ENCODE measurements at places on chromosomes 3 and 15.

GRCh38 chr3:178223876-178224275, 312.4 kb upstream of the KCNMB2 start:
- no peaks in the 10 kb centered on the region for H3K36me3 ChIP-seq
- H3K27ac ChIP-seq, result no peak overlapping the region
- H3K27me3 ChIP-seq, result peaks cover 36% of the 10 kb centered on the region

DNA sequence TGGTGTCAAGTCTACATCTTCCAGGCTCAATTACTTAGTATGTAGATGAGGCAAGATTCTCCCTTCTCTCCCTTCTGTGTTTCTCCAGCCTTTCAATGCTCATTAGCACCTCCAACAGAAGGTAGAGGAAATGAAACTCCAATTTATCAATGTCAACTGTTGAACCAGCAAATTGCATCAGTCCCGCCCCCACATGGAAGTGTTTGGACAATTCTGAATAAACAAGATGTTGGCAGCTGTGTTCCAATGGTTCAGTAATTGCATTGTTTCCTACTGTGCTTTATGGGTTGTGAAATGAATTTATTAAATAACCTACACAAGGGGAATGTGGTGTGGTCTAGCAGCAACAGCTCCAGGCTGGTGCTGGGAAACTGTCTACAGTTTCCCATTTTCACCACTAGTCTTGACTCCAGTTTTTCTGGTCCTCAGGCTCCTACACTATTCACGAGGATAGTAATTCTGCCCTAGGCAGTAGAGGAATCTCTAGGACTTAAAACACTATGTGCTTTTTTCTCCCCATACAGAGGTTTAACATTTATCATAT, 91.9 kb downstream of the MB21D2 start:
- H3K27ac ChIP-seq, result no peak overlapping the region
- H3K4me1 ChIP-seq, result no peaks in the 10 kb centered on the region
- H3K27me3 ChIP-seq, result no peaks in the 10 kb centered on the region

- no peaks in the 10 kb centered on the region for H3K27me3 ChIP-seq
- no peak for DNase-seq
- no peak overlapping the region for H3K4me3 ChIP-seq
- H3K27ac ChIP-seq, result peak overlapping the region; percentile 60
- H3K36me3 ChIP-seq, result peaks cover 17% of the 10 kb centered on the region
Observed at GRCh38 chr3:39130026-39130425, 22.5 kb downstream of the TTC21A start.

DNA sequence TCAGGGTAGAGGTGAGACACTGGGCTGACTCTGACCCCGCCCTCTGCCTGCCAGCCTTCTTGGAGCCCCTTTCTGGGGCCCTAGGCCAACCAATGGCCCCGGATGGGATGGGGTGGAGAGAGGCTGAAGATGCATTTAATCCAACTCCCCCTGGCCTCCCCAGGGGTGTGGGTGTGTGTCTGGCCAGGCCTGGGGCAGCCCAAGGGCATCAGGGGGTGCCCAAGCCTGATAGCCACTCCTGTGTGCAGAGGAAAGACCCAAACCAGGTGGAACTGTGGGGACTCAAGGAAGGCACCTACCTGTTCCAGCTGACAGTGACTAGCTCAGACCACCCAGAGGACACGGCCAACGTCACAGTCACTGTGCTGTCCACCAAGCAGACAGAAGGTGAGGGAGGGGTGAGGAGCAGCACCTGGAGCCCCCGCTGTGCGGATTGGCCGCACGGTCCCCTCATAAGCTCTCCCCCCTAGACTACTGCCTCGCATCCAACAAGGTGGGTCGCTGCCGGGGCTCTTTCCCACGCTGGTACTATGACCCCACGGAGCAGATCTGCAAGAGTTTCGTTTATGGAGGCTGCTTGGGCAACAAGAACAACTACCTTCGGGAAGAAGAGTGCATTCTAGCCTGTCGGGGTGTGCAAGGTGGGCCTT, 9.5 kb downstream of the SPINT1 start:
- peaks cover 4% of the 10 kb centered on the region for H3K4me1 ChIP-seq
- DNase-seq, result no peak
- H3K27ac ChIP-seq, result no peak overlapping the region

- no peaks in the 10 kb centered on the region for H3K36me3 ChIP-seq
- no peaks in the 10 kb centered on the region for H3K4me1 ChIP-seq
- no peak overlapping the region for H3K4me3 ChIP-seq
- H3K27ac ChIP-seq, result no peak overlapping the region
- H3K27me3 ChIP-seq, result no peaks in the 10 kb centered on the region
Observed at GRCh38 chr3:170049146-170050000, 11.6 kb downstream of the GPR160 start.

Measured in effector memory CD8-positive, alpha-beta T cell (primary cell).